ENCODE measurements at places on chromosomes 2 and 18.

GRCh38 chr2:150853263-150853662 is 365.8 kb upstream of the RND3 start:
- no peak for DNase-seq

- DNase-seq = no peak
Observed at GRCh38 chr2:216428618-216429350, 16.5 kb downstream of the SMARCAL1 start.

DNA sequence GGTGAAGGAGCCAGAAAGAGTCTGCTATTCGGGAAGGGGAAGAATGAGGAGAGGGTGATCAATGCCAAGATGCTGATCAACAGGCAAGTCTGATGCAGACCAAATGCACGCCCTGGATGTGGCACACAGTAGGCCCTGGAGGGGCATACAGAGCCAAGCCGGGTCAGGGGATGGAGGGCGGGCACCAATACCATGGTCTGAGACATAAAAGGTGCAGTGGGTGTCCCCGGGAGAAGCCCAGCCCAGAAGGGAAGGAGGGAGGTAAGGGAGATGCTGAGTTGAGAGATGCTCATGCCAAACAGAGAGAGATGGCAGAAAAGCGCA is 66.6 kb upstream of the ID2 start:
- no peak for DNase-seq

GRCh38 chr2:72276356-72276755 is 128.7 kb upstream of the CYP26B1 start:
- DNase-seq = no peak

DNA sequence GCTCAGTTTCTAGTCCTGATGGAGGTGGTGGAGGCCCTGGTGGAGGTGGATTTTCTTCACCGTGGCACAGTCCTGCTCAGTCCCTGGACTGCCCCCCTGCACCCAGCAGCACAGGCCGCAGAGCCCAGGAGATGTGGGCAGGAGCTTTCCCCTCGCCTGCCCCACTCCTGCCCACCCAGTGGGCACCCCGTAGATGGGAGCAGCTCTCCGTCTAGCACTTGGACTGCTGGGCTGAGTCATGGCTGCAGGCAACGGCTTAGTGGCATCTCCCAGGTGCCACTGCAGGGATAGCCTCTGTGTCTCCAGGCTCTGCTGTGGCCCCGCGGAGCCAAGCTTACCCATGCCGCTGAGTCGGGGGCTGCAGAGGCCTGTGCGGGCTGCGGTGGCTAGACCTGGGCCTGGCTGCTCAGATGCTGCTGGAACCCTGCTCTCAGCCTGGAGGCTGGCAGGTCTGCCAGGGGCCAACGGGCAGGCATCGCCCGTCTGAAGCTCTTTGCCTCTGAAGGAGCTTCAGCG is 92.3 kb upstream of the CTDP1 start:
- DNase-seq = no peak

GRCh38 chr2:13698847-13699246 is 933.7 kb upstream of the LRATD1 start:
- DNase-seq = no peak

- no peak for DNase-seq
Observed at GRCh38 chr2:69114534-69114933, 101.6 kb downstream of the ANTXR1 start.

DNA sequence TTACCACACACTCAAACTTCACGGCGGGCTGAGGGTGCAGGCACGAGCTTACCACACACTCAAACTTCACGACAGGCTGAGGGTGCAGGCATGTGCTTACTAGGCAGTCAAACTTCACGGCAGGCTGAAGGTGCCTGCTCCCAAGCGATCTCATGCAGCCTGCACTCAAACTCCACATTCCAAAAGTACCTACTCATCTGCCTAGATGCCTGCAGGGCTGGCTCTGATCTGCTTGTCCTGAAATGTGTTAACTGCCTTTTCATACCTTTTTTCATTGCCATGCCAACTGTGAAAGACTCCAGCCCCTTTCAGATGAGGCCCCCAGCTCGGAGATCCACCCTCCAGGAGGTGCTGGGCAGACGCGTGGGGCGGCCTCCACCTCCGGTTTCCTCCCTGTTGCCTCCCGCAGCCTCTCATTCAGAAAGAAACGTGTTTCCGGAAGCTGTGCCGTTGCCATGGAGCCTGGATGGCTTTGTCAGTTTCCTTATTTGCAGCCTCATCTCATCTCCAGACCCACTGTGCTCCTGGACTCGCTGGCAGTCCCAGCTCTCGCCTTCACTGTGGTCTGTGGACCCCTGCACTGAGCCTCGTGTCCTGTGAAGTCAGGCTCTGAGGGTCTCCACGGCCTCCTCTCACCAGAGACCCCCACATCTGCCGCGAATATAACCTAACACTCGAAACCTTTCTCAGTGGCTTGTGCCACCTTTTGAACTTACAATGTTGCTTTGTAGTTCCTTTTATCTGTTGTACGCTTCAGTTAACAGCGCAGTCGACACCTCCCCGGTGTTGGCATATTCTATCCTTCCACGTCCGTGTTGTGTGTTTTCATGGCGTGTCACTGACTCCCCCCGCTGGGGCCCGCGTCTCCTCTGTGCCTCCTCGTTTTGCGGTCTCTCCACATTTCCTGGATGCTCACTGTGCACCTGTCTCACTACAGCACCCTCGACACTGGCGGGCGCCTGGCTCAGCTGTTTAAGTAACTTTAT is 106.1 kb upstream of the ALKAL2 start:
- DNase-seq = peak; percentile 25

DNA sequence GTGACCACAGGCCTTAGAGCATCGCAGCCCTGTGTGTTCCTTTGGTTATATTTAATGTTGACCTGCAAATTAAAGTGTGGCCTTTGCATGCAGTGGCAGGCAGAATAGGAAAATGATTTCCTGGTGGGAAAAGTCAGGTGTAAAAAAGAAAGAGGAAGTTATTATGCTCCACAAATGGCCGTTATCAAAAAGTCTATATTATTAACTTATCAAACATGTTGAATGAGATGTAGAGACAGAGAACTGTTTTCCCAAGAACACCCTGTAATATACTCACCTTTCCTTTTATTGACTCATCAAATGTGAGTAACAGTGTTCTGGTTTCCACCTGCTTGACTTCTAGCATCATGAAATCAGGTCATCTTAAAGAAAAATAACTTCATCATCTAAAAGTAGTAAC is 35.3 kb downstream of the MEIS1 start:
- no peak for DNase-seq

DNA sequence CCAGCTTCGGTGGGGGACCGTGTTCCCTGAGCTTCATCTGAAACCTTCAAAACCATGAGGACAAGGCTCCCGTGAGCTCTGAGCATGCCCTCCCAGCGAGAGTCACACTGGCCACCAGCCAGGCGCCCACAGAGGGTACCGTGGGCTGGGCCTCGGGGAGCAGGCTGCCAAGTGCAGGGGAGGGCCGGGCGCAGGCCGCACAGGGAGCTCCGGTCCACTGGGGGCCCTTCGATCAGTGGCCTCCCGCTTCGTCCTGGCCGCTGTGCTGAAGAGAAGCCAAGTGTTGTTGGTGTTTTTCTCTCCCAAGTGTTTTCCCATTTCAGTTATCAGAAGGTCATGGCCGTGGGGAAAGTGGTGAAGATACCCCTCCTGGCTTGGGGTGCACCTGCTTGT is 144.4 kb downstream of the PTGR3 start:
- DNase-seq = no peak

- DNase-seq = no peak
Observed at GRCh38 chr2:154696810-154697417, 1.6 kb upstream of the KCNJ3 start.

DNA sequence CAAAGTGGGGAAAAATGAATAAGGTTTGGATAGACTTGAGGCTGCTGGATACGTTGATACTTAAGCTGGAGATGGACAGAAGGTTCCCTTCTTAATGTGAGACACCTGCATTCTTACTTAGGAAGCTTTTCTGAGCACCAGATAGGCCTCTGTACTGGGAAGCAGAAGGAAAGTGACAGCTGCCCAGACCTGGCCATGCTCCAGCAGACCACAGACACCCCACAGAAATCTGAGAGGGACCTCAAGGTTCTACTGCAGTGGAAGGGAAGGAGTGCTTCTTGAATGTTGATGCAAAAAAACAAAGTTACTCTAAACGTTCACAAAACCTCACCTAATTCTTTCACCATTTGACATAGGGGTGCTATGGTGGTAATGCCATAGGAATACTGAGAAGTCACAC is 642.1 kb upstream of the ID2 start:
- DNase-seq = no peak

GRCh38 chr2:228658998-228659397 is 477.5 kb upstream of the SPHKAP start:
- no peak for DNase-seq

- no peak for DNase-seq
Observed at GRCh38 chr18:35345460-35345921, 1.3 kb upstream of the ZNF24 start.

DNA sequence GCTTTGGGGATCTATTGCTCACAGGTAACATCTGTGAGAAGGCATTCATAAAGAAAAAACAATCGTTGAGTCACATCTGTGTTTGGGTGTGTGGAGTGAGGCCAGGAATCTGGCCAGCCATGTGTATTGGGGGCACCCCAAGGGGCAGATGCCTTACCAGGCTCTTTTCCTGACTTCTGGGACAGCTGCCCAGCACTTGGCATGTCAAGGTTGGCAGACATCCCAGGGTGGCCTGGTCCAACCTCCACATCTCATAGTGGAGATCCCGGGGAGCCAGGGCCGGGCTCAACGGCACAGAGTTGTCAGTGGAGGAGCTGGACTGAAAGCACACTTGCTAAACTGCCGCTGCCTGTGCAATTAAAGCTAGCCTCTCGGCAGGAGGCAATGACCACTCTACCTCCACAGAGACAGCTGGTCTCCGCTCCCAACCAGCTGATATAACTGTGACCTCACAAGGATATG is 75.3 kb upstream of the MGAT4A start:
- no peak for DNase-seq

DNA sequence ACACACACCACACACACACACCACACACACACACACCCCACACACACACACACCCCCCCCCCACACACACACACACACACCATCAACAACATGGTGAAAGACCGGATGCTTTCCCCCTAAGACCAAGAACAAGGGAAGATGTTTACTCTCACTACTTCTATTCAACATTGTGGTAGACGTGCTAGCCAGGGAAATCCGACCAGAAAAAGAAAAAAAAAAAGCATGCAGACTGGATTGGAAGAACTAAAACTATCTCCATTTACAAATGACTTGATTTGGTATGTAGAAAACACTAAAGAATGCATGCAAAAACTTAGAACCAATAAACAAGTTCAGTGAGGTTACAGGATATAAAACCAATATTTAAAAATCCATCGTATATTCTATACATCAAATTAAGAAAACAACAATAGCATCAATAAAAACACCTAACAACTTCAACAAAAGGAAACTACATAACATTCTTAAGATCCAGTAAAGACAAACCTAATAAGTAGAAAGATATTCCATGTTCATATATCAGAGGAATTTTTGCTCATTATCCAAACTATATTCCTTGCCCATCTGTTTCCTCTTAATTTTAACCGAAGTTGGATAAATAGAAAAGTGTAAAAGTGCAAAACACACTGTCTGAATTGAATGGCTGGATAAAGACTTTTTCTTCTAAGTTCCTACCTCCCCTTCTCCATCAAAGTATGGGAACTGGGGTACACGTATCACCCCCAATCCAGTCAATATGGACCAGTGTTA is 51.5 kb upstream of the RNU4ATAC start:
- DNase-seq = no peak

DNA sequence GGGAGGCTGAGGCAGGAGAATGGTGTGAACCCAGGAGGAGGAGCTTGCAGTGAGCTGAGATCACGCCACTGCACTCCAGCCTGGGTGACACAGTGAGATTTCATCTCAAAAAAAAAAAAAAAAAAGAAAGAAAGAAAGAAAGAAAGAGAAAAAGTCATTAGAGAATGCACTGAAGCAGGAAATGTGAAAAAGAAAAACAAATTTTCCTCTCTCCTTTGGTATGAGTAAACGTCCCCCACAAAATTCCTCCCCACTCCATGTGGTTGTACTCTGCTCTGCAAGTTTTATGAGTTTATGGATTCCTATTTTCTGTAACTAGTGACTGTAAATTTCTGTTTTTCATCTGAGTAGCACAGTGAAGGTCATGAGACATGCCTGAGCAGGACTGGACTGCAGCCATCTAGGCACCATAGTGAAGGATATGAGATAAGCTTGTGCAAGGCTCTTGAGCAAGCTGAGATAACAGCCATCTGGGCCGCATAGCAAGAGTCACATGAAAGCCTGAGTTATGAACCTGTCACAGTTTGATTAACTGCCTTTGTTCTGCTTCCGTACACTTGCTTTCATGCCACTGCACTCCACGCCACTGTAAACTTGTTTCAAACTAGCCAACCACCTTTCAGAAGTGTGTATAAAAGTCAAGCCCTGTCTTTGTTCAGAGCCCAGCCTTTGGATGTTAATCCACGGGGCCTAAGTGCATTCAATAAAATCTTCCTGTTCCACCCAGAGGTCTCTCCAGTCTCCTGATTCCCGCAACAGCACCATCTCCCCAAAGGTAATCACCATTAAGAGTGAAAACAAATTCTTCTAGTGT is 50.2 kb downstream of the SKA1 start:
- DNase-seq = no peak

DNA sequence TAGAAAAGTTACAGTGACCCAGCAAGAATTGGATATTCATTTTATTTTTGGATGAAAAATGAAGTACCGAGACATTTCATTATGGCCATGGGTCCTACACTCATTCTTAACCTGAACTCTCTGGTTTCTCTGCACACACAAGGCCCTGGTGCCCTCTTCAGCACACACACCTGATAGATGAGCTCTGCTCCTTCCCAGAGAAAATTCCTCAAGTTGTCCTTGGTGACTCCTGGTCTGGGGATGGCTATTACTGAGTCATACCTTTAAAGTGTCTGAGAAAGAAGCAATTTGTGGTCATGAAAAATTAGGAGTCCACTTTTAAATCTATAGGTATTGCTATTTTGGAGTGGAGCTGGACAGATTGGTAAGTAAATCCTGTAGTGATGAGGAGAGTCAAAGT is 311.5 kb downstream of the CDH2 start:
- DNase-seq = no peak

GRCh38 chr2:138103156-138103555 is 138.9 kb downstream of the HNMT start:
- DNase-seq = no peak

DNA sequence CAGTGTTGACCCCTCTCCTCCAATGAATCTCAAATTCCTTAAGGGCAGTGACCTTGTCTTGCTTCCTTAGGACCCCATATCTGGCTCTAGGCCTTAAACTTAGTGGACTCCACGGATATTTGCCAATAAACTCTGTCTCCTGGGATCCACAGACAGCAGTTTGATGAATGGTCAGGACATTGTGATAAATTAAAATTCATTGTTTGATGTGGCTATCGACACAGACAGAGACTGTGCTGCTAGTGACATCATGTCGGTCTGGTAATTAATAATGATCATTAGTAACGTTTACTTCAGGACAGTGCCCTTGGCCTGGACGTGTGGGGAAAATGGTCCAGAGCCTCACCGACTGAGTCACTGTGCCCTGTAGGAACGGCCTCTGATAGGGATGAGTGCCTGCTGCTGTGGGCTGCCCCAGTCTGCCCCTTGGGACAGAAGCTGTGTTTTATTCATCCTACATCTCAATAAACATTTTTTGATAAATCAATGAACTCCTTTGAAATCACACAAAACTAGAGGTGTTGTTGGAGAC is 5.2 kb upstream of the SLC35F6 start:
- DNase-seq = no peak

GRCh38 chr2:171327043-171327496 is 106.7 kb downstream of the METTL8 start:
- no peak for DNase-seq
